Stimulated activated CD8-positive, alpha-beta memory T cell treated with anti-CD3 and anti-CD28 coated beads, Interleukin-7, amount 100 ng/mL, for 1 hour (primary cell): ENCODE measurements at places on chromosomes 5 and 9.

DNA sequence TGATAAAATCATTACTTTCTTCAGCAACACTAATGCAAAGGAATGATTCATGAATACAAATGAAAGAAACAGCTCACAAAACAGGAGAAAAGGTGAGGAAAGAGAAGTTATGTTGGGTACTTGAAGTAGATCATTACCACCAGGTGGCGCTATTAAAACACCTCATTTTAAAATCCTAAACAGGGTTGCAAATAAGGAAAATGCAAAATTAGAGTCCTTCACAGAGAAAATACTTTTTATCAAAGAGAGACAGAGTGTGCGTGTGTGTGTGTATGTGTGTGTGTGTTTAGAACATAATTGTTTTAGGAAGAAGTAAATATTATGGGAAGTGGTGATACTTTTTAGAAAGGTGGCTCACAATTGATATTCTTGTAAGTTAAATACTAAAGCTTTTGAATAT, 49.5 kb upstream of the CD180 start:
- no peak for DNase-seq

DNA sequence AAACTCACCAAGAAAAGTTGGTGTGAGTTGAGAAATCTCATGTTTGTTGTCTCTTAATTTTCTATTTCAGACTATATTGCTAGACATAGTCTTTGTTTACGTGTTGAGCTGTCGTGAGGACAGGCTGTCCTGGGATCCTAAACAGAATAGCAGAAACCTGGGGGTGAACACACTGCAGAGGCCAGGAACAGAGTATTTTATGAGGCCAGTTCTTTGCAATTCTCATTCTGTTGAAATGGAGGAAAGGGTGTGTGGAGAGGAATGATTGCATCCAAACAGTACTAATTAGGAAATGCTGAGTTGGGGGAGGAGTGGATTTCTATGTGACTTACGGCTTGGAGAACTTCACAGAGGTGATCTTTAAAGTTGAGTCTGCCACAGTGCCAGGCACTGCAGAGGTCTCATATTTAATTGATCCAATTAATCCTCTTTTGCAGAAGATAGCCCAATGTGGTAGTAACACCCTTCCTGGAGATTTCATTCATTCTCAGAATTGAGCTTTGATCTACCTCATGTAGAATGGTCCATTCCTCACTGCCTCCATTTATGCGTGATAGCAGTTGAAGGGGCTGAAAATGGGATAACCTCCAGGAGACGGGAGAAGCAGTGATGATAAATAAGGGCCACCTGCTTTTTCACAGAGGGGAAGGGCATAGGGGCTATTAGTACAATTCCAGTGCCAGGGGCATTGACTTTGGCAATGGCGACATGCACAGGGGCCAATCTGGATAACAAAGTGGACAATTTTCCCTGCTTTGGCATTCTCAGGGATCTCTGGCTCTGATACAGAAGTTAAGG, 84.7 kb upstream of the TNFAIP8 start:
- no peak for DNase-seq

GRCh38 chr9:132472599-132472998, 62.6 kb downstream of the CFAP77 start:
- no peak for DNase-seq

DNA sequence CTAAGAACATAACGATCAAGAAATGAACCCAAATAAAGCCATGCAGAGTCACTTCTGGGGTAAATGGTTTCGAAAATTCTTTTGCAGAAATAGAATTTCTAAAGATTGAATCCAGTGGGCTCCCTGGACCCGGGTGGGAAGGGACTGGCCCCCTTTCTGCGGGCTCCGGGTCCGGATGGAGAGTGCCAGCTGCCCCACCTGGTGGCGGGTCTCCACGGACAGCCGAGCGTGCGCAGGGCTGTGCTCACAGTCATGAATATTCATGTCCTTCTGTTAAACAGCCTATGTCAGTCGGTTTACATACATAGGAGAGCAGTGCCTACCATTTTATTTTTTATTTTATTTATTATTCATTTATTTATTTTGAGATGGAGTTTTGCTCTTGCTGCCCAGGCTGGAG, 4.7 kb upstream of the PPP1R26 start:
- DNase-seq = no peak

- no peak for DNase-seq
Measured at GRCh38 chr5:123088031-123088805, 823 bp upstream of the PRDM6 start.

GRCh38 chr5:11010429-11011210, 249.6 kb upstream of the DAP start:
- DNase-seq = no peak

GRCh38 chr5:41856644-41857491, 13.4 kb downstream of the OXCT1 start:
- peak; percentile 19 for DNase-seq

- DNase-seq = no peak
Measured at GRCh38 chr5:133229931-133230664, 178.3 kb downstream of the HSPA4 start.

GRCh38 chr5:10304932-10305331, 2.8 kb downstream of the CMBL start:
- no peak for DNase-seq

DNA sequence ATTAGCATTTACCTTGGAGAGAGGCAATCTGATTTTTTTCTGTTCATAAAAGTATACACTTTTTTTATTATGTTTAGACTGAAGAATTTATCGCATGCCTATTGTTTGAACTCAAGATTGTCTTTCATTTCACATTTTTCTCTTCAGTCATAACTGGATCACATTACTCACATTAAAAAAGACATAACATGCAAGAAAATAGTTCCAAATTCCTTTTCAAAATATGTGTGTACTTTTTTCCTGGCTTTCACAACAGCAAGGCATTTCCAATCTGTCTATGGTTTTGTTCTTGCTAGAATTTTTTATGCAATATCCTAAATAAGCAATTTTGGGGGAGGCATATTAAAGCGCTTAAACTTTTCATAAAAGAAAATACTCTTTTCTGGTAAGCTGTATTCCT, 21.2 kb downstream of the FTMT start:
- DNase-seq = no peak

DNA sequence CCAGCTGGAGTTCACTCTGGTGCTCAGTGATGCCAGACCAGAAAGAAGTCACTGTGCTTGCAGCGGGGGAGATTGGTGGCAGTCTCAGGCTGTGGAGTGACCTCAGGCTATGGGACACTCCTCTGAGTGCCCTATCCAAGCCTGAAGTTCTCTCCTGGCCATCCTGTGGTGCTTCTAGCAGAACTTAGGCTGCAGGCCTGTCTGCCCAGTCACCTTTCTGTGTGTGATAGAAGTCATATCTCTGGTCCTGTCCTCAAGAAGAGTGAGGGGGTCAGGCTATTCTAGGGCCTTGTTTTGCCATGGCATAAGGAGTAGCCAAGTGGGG, 9.3 kb downstream of the PDLIM4 start:
- no peak for DNase-seq

DNA sequence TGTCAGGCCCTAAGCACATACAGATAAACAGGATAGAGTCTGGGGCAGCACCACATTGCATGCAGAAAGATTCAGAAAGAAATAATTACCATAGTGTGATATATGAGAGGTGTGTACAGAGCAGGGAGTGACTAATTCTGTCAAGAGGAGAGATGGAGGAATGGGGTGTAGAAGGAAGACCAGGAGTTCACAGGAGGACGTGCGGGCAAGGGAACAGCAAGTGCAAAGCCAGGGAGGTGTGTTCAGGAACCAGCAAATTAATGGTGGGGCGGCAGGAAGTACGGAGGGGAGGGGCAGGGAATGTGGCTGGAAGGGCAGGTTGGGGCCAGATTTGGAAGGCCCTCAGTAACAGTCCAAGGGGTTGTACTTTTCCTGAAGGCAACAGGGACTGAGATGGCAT, 17.4 kb downstream of the EGR1 start:
- DNase-seq = no peak

DNA sequence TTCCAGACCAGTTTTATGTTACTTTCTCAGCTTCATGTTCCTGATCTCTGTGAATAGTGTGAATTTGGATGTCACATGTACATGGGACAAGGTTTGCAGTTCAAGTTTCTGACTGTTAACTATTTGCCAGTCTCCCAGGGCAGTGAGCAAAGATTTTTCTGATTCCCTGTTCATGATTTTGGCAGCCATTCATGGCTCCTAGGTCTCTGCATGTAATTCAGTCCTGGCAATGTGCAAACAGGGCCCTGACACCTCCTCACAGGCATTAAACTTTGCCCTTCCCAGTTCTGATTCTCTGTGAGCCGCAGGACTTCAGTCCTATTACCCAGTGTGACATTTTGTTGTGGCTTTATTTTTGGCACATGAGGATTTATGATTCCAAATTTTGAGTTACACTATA, 349.7 kb downstream of the ARRDC3 start:
- DNase-seq = no peak

GRCh38 chr5:3333836-3334235, 261.8 kb upstream of the IRX1 start:
- no peak for DNase-seq

DNA sequence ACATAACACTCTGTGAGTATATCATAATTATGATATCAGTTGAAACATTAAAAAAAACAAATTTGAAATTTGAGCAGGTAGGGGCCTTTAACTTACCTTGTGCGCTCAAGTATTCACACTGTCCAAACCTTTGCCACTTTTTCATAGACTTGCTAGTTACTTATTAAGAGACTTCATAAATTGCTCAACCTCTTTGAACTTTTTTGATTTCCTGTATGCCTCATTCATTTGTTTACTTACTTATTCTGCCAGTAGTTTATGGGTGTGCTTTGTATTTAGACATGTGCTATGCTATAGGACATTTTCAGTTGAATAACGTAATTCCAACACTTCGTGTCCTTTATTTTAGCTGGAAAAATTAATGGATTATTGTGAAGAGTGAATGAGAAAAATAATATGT, 204.8 kb downstream of the HCN1 start:
- no peak for DNase-seq

GRCh38 chr5:39857041-39857440, 432.3 kb upstream of the DAB2 start:
- no peak for DNase-seq

DNA sequence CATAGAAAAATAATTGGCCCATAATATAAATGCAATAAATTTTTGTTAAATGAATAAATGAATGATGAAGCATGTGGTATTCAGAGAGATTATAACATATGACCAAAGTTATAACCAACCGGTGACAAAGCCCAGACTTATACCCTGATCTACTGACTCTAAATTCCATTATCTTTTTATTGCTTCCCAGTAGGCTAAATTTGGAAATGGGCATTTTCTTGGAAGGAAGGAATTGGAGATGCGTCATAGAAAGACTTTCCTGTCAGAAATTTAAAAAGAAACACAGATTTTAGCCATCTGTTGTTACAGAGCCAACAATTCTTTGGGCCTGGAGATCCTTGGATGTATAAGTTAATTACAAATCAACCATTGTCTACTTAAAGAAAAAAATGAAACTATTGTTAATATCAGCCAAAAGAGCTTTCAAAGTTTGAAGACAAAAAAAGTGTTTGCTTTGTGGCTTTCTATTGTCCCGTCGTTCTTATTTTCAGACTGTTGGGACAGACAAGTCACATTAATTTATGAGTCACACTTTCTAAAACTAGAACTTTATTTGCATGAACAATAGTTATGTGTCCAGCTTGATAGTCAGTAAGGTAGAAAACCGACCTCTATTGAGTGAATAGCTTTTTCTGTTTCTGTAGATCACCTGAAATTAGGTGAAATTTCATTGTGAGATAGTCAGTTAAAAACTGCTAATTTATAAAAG, 428.7 kb downstream of the GABRG2 start:
- no peak for DNase-seq

DNA sequence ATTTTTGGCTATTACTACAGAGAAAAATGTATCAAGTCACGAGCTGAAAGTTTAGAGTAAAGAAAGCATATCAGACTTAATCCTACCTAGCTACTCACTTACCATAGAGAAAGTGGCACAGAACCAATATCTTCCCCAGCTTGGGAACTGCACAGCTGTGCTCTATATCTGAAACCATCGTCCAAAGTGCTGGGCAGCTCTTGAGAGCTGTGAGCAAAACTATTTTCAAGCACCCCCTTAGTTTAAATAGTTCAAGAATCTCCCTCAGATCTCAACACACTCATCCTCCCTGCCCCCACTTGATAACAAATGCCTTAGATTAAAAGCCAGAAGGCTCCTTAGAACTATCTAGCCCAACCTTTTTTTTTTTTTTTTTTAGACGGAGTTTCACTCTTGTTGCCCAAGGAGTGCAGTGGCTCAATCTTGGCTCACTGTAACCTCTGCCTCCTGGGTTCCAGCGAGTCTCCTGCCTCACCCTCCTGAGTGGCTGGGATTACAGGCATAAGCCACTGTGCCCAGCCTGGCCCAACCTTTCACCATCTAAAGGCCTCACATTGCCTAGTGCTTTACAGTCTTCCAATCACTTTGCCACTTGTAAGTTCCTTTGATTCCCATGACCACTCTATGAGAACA, 94.2 kb upstream of the APC start:
- DNase-seq = no peak

GRCh38 chr9:128733256-128733655, 9.3 kb upstream of the ZDHHC12 start:
- DNase-seq = no peak

GRCh38 chr9:35829084-35829763, at the start of gene TMEM8B:
TMEM8B (plus strand) TSS chr9:35829228; CDS start chr9:35829448, 220 bp downstream.
- peak; percentile 85 for DNase-seq

DNA sequence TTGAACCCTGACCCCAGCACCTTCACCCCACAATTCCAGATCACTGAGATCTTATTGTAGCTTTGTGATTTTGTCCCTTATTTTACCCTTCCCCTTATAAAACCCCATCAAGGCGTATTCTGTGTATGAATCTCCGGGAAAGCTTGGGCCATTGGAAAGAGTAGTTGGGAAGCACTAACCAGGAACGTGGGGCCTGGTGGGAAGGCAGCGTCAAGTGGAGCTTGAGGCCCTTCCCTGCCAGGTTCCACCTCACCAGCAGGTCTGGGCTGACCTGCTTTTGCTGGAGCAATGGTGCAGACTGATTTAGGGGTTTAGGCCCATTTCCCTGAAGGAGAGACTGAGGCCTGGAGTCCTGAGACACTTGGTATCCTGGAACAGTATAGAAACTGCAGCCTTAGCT, 9.3 kb downstream of the PHF2 start:
- no peak for DNase-seq

DNA sequence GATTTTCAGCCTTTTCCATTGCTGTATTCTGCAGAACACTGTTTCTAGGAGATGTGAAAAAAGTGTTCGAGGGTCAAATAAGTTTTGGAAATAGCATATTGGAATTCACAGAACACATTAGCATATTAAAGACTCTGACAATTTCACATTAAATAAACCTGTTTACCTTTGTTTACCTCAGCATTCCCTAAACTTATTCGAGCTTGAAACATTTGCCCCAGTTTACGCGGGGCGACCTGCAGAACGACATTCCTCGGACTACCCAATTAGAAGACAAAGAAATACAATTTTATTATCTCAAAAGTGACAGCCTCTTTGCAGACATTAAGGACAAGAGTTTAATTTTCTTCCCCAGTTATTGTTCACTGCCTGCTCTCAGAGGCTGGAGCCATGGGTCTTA, 110.3 kb upstream of the NFIB start:
- DNase-seq = no peak

GRCh38 chr5:41193456-41194205, 19.7 kb downstream of the C6 start:
- no peak for DNase-seq

- no peak for DNase-seq
Measured at GRCh38 chr5:123937230-123937629, 425.3 kb downstream of the CSNK1G3 start.

- no peak for DNase-seq
Measured at GRCh38 chr9:91177081-91177480, 184.6 kb downstream of the AUH start.
